Spleen (tissue), 13 donors: ENCODE measurements at places on chromosomes 7 and 10. TPM values are rescaled to one million over a fixed set of nuclear protein-coding genes. Genes with fewer than 3 reads are reported as not detected.

Gene PODXL
- 24.9 TPM for total RNA-seq

Gene ANLN
- total RNA-seq, result 4.0 TPM

Gene VPS37D
- 0.46 TPM for total RNA-seq

Gene HOXA2
- 1.3 TPM for total RNA-seq

- H3K36me3 ChIP-seq, result no peaks in the 10 kb centered on the region
- DNase-seq, result no peak
- H3K27ac ChIP-seq, result no peak overlapping the region
- H3K4me1 ChIP-seq, result peaks cover 11% of the 10 kb centered on the region
- H3K27me3 ChIP-seq, result peaks cover 14% of the 10 kb centered on the region
Observed at GRCh38 chr10:49112851-49113250, 2.5 kb downstream of the VSTM4 start.

GRCh38 chr7:79778786-79779770 is 325.6 kb upstream of the MAGI2 start:
- H3K36me3 ChIP-seq, result no peaks in the 10 kb centered on the region
- H3K27ac ChIP-seq, result no peak overlapping the region
- H3K4me1 ChIP-seq, result no peaks in the 10 kb centered on the region
- DNase-seq, result no peak

GRCh38 chr7:151115121-151115835 is 29.0 kb downstream of the AGAP3 start:
- no peak overlapping the region for H3K27ac ChIP-seq
- peaks cover 12% of the 10 kb centered on the region for H3K27me3 ChIP-seq
- no peaks in the 10 kb centered on the region for H3K4me1 ChIP-seq
- H3K36me3 ChIP-seq, result peaks cover 20% of the 10 kb centered on the region
- H3K4me3 ChIP-seq, result peak overlapping the region; percentile 15
- no peak for DNase-seq

DNA sequence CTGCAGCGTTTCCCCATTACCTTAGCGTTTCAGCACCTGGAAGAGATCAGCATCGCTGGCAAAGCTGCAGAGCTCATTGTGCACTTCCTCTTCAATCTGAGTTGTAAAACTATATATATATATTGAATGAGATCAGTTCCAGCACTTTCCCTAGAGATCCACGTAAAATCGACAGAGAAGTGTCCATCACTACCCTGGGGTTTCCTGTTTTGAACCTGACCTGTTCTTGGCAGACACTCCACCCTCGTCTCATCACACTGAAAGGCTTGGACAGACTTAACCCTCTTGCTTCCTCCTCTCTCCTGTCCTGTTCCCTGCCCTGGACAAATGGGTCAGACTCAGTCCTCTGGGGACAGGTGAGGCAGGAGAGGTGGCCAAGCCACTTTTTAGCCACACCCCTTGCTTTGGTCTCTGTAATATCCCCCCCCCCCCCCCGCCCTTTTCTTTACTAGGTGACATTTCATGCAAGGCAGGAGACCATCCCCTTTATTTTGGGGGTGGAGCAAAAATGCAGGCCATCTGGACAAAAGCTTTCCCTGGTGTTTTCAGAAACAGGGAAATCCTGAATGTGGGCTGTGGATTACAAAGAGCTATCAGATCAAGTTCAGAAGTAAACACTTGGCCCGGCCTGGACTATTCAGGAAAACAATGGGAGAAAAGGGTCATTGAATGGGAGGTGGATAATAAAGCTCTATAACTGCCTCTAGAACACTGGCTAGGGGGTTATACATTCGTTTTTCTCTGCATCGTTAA is 83.7 kb upstream of the KDM7A start:
- peaks cover 5% of the 10 kb centered on the region for H3K4me1 ChIP-seq
- no peaks in the 10 kb centered on the region for H3K36me3 ChIP-seq
- no peak for DNase-seq
- no peak overlapping the region for H3K27ac ChIP-seq

GRCh38 chr10:77408259-77408658 is 229.3 kb downstream of the KCNMA1 start:
- H3K27me3 ChIP-seq, result peaks cover 77% of the 10 kb centered on the region
- no peaks in the 10 kb centered on the region for H3K4me1 ChIP-seq
- no peak overlapping the region for H3K27ac ChIP-seq
- H3K4me3 ChIP-seq, result no peak overlapping the region
- no peaks in the 10 kb centered on the region for H3K36me3 ChIP-seq
- DNase-seq, result no peak

GRCh38 chr10:103854686-103855391 is 537 bp downstream of the SH3PXD2A start:
- peak overlapping the region; percentile 75 for H3K27ac ChIP-seq
- DNase-seq, result peak; percentile 83
- peak overlapping the region; percentile 51 for H3K4me3 ChIP-seq
- H3K4me1 ChIP-seq, result peaks cover 76% of the 10 kb centered on the region

- DNase-seq, result no peak
- peaks cover 43% of the 10 kb centered on the region for H3K4me1 ChIP-seq
- no peaks in the 10 kb centered on the region for H3K27me3 ChIP-seq
- no peak overlapping the region for H3K4me3 ChIP-seq
Observed at GRCh38 chr10:61283066-61283465, 170.1 kb downstream of the TMEM26 start.
